PC-3 (cell line): ENCODE measurements at places on chromosomes 16 and 17. TPM values are rescaled to one million over a fixed set of nuclear protein-coding genes. Genes with fewer than 3 reads are reported as not detected.
A peak's percentile ranks its signal among the peaks of the same experiment; 100 is the strongest.

The AHSP gene
- not detected in 2 replicates for total RNA-seq

GRCh38 chr16:680967-681745 lies 946 bp downstream of the STUB1 start:
- H3K4me1 ChIP-seq: peaks cover 26% of the 10 kb centered on the region
- 0 out of 2 replicates have a peak overlapping the region, but pooled peaks have one; percentile 10 for H3K27ac ChIP-seq
- no peaks in the 10 kb centered on the region for H3K27me3 ChIP-seq
- peaks cover 6% of the 10 kb centered on the region for H3K36me3 ChIP-seq

- no peaks in the 10 kb centered on the region for H3K4me1 ChIP-seq
- no peak overlapping the region for H3K4me3 ChIP-seq
- no peak for DNase-seq
- H3K27ac ChIP-seq: no peak overlapping the region
These were observed 30.2 kb downstream of the TPSG1 start for GRCh38 chr16:1194665-1195392.

DNA sequence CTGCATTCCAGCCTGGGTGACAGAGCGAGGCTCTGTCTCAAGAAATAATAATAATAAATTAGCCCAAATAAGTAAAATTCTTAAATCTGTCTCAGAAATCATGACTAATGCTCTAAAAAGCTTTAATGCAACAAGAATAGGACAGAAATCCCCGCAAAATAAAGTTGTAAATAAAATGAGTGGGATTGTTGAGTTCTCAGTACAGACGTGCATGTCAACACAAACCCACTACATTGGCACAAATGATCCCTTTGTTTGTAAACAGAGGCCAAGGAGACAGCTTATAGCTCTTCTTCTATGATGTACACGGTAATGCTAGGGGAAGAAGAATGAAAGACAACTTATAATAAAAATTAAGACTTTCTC lies 6.0 kb downstream of the STAT5B start:
- H3K4me3 ChIP-seq: no peak overlapping the region
- no peak overlapping the region for H3K27ac ChIP-seq
- H3K36me3 ChIP-seq: no peaks in the 10 kb centered on the region
- no peaks in the 10 kb centered on the region for H3K27me3 ChIP-seq

DNA sequence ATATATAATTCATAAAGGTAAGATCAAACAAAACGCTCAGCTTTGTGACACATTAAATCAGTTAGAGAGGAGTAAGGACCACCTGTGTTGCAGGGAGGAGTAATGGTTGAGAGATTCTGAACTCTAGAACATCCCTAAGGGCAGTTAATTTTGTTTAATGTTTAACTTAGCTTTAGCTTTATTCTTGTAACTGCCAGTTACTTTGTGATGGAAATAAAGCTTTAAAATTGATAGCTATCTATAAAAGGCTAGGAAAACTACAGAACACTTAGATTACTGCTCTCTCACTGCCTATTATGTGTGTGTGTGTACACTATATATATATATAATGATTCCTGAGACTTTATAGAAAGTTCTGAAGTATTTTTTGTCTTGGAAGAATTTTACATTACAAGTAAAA lies 37.8 kb downstream of the PTRH2 start:
- H3K27me3 ChIP-seq: no peaks in the 10 kb centered on the region
- peaks cover 52% of the 10 kb centered on the region for H3K4me1 ChIP-seq
- H3K27ac ChIP-seq: peak overlapping the region; percentile 44
- peaks cover 78% of the 10 kb centered on the region for H3K36me3 ChIP-seq
- no peak for DNase-seq
- H3K4me3 ChIP-seq: no peak overlapping the region

DNA sequence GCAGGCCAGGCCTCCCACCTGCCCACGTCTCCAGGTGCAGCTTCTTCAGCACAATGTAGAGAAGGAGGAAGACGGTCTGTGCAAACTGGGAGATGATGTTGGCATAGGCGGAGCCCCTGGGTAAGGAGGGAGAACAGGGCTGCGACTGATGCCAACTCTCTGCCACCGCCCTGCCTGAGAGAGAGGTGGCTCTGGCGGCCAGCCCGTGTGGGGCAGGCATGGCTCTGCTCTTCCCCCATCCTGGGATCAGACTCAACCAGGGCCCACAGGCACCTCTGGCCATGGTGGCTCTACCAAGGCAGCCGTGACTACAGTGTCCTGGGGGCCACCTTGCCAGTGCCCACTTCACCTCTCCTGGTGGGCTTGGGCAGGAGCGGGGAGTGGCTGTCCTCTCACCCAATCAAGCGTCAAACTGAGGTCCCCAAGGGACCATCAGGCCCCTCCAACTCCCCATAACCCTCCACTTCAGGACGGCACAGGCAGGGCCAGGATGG lies 8.6 kb downstream of the SLC47A2 start:
- no peaks in the 10 kb centered on the region for H3K36me3 ChIP-seq
- no peaks in the 10 kb centered on the region for H3K4me1 ChIP-seq
- H3K4me3 ChIP-seq: no peak overlapping the region
- H3K27ac ChIP-seq: no peak overlapping the region
- no peaks in the 10 kb centered on the region for H3K27me3 ChIP-seq

DNA sequence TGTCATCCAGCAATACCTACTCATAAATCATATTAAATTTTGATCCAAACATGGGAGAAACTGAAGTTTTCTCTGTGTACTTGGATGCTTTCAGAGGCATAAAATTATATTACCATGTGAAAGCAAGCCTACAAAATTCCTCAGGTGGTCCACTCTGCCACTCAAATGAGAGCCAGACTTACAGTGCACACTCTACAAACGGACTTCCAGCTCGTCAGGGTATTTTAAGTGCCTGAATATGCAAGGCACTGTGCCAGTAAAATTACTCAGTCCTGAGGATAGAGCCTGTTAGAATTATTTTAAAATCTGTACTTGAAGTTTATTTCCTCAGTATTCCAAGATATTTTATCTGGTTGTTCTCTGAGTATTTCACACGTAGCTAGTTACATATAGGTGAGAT lies 54.5 kb downstream of the TENT4B start:
- H3K4me3 ChIP-seq: no peak overlapping the region
- peak overlapping the region; percentile 18; the same call in 1 of the 2 replicates for H3K27ac ChIP-seq
- H3K36me3 ChIP-seq: no peaks in the 10 kb centered on the region
